ENCODE measurements at places on chromosomes 1 and 21.

DNA sequence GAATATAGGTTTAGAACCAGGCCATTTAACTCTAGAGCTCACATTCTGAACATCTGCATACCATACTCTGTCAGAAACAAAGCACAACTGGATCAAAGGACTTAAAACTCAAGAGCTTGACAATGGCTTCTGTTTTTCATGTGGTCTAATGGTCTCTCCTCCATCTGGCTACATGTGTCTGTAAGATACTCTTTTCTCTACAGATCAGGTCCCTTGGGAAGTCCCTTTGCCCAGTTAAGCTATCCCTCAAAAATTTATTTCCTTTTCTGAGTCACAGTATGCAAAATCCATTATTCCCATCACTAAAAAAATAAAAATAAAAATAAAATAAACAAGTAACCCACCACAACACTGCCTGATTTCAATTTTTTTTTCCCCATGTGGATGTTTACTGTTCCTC, 357.0 kb upstream of the PRMT6 start:
- no peak for DNase-seq

GRCh38 chr1:175978476-175978875, 228.6 kb downstream of the COP1 start:
- DNase-seq = no peak

GRCh38 chr1:119623193-119623515, 24.9 kb downstream of the ZNF697 start:
- DNase-seq = no peak

GRCh38 chr1:241582921-241583321, 50.7 kb downstream of the KMO start:
- DNase-seq = no peak

- peak; percentile 51 for DNase-seq
Measured at GRCh38 chr1:156118177-156118868, 3.8 kb downstream of the LMNA start.

- no peak for DNase-seq
Measured at GRCh38 chr21:21345872-21346271, 347.7 kb downstream of the NCAM2 start.

GRCh38 chr1:22238356-22239224, 95.7 kb upstream of the WNT4 start:
- no peak for DNase-seq

DNA sequence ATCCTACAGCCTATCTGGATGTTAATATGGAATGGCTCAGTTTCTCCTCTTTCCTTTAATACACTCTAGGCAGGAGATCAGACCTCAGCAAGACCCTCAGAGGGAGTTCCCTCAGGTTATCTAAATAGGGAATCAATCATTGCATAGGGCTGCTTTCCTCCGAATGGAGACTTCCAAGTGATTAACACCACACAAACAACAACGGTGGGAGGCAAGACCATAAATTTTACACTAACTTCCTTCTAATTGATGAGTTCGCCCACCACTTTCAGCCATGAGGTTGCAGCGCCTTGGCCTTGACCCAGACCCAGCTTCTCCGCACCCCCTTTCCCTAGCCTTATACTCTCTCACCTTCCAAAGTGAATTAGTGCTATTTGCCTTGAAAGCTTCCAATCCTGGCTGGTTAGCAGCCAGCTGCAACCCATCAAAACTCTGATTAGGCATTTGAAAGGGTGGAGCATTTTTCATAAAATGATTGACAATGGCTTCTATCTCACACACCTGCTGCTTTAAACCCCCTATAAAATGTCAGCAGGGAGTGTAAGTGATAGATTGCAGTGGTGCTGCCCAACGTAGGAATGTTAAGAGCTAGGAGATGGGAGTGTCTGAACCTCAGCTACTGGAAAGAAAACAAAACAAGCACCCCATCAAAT, 534.9 kb upstream of the USP24 start:
- DNase-seq = no peak

GRCh38 chr1:15885701-15886610, 38.4 kb downstream of the SPEN start:
- peak; percentile 81 for DNase-seq

DNA sequence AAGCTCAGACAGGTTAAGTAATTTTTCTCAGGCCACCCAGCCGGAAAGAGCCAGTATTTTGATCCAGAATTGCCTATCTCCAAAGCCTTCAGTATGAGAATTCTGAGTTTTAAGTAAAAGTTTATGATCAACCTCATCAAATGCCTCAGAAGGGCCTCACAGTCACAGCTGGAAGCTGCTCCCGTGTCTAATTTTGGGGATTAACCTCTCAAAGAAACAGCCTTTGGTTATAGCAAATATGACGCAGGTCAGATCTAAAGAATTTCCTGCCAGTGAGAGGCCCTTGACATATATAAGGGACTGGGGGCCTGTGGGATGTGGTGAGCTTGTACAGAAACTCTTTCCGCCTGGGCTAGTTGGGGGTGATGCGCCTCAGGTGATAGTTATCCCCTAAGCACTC, 2.3 kb downstream of the EXTL1 start:
- DNase-seq = no peak

DNA sequence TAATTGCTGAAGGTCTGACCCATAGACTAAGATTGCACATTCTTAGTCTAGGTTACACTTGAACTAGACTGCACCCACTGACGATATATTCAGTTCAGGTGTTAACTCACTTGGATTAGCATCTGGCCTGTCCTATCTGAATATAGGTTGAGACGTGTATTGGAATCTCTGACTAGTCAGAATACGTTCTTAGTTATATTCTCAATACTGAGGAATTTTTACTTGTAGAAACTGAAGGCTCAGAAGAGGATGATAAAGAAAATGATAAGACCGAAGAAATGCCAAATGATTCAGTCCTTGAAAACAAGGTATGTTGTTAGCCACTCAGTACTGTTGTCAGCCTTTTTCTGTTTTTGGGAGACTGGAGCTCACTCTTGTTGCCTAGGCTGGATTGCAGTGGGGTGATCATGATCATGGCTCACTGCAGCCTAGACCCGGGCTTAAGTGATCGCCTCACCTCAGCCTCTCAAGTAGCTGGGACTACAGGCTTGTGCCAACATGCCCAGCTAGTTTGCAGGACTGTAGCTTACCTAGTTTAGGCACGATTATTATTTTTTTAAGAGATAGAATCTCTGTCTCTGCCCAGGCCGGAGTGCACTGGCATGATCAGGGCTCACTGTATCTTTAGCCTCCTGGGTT, 10.8 kb downstream of the CCDC17 start:
- DNase-seq = no peak

DNA sequence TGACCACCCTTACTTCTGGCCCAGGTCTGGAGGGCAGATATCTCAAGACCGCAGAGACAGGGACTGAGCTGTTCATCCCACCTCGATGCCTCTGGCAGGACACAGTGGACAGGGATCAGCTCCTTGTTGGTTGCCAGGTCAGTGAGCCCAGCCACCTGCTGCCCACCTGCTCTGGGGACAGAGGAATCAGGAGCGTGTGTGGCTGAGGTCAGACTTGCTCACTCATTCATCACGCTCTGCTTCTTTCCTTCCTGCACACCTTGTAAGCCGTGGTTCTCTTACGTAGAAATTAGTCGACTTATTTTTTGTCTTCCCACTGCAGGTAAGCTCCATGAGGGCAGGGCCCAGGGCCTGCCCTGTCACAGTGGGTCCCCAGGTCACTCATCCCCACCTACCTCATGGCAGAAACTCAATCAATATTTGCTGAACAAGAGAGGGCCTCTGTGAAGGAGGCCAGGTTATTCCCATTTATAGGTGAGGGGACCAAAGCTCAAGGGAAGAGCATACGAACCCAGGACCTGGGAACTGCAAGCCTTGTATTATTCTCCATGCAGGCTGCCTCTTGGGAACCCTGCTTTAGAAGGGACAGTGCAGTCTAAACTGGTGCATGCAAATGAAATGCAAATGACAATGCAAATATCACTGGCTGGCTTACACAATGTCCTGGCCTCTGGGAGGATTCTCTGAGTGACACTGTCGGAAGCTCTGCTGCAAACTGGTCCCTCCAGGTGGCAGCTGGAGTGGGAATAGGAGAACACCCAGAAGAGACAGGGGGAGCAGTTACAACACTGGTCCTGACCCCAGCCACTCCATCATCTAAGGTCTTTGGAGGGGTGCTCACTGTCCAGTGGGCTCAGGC, 58.4 kb upstream of the PAX7 start:
- DNase-seq = no peak

DNA sequence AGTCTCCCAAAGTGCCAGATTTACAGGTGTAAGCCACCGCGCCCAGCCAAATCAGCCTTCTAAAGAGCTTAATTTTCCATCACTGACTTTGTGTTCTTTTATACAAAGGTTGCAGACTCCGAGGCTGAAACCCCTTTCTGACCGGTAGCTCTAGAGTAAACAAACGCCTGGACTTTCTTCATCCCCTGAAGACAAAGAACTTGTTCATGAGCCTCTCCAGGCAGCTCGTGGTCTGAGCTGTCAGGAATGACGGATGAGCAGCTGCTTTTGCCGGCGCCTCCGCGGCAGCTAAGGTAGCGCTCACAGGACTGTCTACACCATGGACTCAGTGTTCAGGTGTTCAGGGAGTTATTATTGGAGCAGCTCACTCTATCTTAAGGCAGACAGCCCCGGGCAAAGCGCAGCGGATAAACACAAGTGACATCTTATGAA, 128.5 kb upstream of the ERRFI1 start:
- DNase-seq = peak; percentile 40

- peak; percentile 29 for DNase-seq
Measured at GRCh38 chr1:180609643-180610555, 21.9 kb upstream of the XPR1 start.

DNA sequence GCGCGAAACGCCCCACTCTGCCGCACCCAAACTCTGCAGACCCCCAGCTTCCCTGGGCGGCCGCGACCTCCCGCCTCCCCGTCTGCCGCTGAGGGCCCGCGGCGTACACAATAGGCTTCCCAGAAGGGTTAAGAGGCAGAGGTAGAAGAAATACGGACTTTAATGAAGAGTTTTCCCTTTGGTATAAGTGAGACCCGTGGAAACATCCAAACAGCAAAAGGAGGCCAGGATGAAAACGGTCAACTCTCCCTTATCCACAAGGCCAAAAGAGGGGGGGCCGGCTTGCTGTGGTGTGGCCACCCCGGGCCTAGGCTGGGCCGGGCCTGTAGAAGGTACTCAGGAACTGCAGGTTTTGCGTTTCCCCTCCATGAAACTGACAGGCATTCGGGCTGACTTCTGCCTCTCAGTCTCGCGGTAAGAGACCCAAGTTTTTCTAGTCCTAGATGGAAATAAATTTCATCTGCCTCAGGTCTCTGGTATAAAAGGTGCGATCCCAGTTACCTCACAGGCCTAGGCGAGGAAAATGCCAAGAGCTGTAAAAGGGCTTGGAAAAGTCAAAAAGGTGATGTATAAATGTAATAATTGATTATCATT, 671 bp upstream of the PYGO2 start:
- DNase-seq = no peak

- DNase-seq = no peak
Measured at GRCh38 chr1:198772626-198773025, 133.8 kb downstream of the PTPRC start.

- DNase-seq = no peak
Measured at GRCh38 chr1:109898842-109899241, 11.8 kb upstream of the CSF1 start.

DNA sequence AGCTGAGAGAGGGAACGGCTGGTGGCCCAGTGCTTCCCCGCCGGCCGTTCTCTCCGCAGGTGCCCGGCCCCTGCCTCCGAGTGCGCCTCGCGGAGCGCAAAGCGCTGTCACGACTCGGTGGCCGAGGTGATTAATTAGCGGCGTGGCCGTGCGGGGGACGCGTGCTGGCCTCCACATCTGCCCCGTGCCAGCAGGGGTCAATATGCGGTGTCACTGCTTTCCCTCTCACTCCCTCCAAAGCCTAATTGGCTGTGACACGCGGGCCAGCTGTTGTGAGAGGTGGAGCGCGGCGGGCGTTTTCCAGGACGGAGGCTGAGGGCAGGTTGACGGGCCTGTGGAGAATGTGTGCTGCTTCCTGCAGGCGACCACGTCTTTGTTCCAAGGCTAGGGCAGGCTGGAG, 239.0 kb downstream of the LMX1A start:
- no peak for DNase-seq

Data from trophoblast cell (in vitro differentiated cells and primary cell).